ENCODE measurements at places on chromosomes 4 and X.

GRCh38 chrX:6708676-6709380 lies 173.9 kb upstream of the VCX3A start:
- DNase-seq, result no peak

GRCh38 chr4:38333219-38333618 lies 330.8 kb upstream of the KLF3 start:
- DNase-seq, result no peak

GRCh38 chr4:148054275-148054674 lies 322.4 kb downstream of the ARHGAP10 start:
- no peak for DNase-seq

- DNase-seq, result no peak
These were observed 34.1 kb downstream of the EXOC1 start for GRCh38 chr4:55887594-55887993.

DNA sequence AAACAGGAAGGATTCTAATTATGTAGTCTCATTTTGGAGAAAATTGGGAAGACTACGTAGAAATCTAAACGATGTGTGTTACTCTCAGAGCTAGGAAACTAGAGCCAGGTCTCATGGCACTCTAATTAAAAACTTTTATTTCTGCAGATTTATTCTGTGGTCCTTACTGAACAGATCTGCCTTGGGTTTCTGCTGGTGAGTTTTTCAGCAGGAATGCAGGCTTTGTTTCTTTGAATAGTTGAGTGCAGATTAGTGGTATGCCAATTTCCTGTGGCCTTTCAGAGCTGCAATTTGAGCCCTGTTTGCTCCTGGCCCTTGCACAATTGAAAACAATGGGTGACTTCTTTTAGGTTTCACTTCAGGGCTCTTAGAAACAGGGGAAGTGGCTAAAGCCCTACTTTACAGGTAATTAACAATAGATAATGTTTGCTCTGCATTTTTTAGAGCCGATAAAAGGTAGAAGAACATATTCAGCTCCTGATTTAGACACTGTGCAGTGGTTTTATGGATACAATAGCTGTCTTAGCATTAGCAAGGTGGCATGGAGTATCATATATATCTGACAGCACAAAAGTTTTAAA lies 21.8 kb downstream of the SPRY1 start:
- DNase-seq, result no peak

GRCh38 chrX:2424317-2424716 lies 76.5 kb downstream of the DHRSX start:
- no peak for DNase-seq

GRCh38 chr4:158053086-158053485 lies 119.7 kb downstream of the GASK1B start:
- DNase-seq, result no peak

- no peak for DNase-seq
These were observed 5.9 kb upstream of the FAM184B start for GRCh38 chr4:17787315-17787714.

- no peak for DNase-seq
These were observed 80.6 kb downstream of the VCX2 start for GRCh38 chrX:8090482-8090881.

DNA sequence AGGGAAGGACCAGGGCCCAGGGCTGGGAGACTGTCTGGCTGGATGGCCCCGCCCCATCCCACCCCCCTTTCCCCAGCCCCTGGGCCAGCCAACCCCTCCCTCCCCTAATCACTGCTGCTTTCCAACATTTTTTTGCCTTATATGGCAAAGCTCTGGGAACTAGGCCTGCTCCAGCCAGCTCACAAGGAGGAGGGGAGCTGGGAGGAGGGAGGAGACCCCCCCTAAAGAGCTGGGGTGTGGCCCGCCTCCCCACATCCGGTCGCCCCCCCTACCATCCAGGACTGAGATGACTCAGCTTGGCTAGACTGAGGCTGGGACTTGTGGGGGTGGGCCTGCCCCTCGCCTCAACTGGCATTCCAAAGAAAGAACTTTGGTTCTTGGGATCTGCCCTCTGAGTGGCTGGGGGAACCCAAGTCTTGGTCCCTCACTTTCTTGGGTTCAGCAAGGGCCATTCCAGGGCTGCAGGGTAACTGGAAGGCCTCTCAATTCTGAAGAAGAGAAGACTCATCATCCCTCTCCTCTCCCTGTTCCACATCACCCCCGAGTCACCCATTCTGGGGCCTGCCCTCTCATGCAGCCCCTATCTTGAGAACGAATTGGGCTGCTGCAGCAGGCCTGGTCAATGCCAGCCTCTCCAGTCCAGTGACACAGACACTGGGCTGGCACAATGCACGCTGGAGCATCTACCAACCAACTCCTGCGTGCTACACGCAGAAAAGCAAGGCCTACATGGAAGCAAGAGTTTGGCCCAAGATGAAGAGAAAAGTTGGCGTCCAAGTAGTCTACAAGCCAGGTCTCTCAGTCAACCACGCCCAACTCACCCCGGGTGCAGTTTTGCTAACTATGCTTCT lies 4.8 kb downstream of the FLNA start:
- peak; percentile 73 for DNase-seq

DNA sequence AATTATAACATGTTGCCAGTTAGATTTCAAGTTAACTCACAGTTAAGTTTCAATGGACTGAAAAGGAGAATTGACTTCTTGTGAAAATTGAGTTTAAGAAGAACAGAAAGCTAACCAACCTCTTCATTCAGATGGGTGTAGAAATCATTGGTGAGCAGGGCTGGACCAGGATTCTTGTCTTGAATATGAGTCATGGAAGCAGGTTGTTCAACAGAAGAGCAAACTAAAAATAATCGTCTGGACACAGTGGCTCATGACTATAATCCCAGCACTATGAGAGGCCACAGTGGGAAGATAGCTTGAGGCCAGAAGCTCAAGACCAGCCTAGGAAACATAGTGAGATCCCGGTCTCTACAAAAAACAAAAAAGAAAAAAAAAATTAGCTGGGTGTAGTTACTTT lies 98.2 kb downstream of the ARSJ start:
- no peak for DNase-seq

GRCh38 chr4:159212675-159213293 lies 109.9 kb downstream of the RAPGEF2 start:
- DNase-seq, result no peak

GRCh38 chr4:115278830-115279229 lies 165.4 kb upstream of the NDST4 start:
- no peak for DNase-seq

- no peak for DNase-seq
These were observed 2.1 kb upstream of the NSG1 start for GRCh38 chr4:4384837-4385236.

- DNase-seq, result no peak
These were observed 382.0 kb downstream of the MAGEB5 start for GRCh38 chrX:26597981-26598380.

DNA sequence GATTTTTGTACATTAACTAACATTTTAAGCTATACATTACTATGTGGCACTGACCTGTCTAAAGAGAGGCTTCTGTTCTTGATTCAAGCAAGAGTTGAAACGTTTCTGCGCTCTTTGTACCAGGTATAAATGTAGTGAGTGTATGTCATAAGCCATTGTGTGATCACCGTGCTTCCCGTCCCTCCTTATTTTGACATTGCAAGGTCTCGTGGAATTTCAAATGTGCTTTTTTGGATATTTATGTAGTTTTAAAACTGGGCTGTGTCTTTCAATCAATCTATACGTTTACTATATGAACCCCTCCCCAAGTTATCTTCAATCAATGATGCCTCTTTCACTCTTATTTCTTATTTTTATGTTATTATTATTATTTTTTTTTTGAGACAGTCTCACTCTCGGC lies at the start of gene KLHL15:
Gene KLHL15 (minus strand): TSS at position 101 of the 400 bp plus-strand sequence. CDS start 20,493 bp downstream, outside the sequence.
- DNase-seq, result no peak

- DNase-seq, result no peak
These were observed 1279.7 kb downstream of the PCDH7 start for GRCh38 chr4:31999848-32000247.

DNA sequence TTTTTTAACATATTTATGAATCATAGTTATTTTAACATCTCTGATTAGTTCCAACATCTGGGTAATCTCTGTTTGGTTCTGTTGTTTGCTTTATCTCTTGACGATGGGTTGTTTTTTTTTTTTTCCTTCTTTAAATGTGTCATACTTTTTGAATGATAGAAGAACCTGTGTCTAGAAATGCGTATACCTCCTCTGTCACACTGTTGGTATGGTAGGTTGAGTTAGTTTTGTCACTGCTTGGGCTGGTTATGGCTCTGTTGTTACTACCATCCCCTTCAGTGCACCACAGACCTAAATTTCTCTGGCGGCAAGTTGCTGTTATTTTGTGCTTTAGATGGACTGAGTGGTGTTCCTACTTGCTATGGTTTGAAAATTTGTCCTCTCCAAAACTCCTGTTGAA lies 16.8 kb downstream of the STIM2 start:
- no peak for DNase-seq

DNA sequence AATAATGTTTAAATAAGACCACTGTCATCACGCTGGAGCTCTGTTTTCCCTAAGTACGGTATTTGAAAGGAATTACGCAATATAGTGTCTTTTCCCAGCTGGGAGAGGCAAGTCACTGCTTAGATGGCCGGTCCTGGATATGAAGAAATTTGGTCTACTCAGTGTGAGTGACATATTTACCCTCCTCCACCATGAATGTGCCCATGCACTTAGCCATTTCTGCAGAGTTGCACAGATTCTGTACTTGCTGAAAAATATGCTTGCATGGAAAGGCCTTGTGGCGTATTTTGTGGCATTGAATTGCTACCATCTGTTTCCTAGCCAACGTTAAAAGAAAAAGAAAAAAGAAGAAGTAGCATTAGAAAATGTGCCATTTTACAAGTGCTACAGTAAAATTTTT lies 73.1 kb downstream of the ADGRL3 start:
- DNase-seq, result no peak
